ENCODE measurements at places on chromosomes 16 and 17.

GRCh38 chr17:62717889-62718288 lies 90.2 kb downstream of the MARCHF10 start:
- DNase-seq: no peak

GRCh38 chr17:51263006-51263405 lies 2.7 kb downstream of the UTP18 start:
- DNase-seq: no peak

DNA sequence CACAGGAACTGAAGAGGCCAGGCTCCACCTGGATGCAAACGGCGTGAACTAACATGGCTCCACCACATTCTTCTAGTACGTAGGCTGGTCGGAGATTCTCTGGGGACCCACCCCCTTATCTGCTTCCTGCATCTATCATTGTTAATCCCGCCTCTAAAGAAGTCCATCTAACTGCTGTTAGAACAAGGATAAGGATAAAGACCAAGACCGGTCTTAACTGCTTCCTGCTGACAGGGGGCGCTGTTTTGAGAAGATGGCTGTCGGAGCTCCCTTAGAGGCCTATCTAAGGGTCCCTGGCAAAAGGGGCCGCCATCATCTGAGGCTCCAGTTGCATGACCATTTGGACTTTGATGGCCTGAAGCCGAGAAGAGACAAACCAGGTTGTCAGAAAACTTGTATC lies 25.8 kb upstream of the TNFSF12 start:
- DNase-seq: no peak

GRCh38 chr17:65294181-65294719 lies 157.1 kb downstream of the RGS9 start:
- peak; percentile 4 for DNase-seq

- DNase-seq: no peak
These were observed 15.1 kb downstream of the SOX8 start for GRCh38 chr16:996681-997080.

- no peak for DNase-seq
These were observed 6.4 kb upstream of the PIPOX start for GRCh38 chr17:29036584-29036983.

DNA sequence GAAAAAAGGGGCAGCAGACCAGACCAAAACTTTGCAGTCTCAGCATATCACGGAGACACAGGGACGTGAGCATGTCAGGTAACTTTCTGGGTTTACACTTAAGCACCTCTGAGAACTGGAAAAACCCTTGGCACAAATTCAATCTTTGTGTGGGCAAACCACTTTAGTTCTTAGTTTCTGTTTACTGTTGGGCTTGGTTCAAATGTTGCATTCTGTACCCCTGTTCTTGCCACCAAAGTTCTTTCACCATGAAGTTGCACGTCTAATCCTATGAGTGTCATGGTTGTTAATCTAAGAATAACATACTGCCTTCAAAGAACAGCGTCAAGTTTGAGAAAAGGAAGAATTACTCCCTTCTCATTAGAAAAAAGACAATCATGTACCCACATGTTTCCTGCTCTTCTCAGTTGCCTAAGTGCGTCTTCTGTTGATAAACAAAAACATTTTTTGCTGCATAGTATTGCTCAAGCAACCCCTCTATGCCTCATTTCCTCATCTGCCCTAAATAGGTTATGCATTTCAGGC lies 11.6 kb downstream of the KRT33A start:
- no peak for DNase-seq

DNA sequence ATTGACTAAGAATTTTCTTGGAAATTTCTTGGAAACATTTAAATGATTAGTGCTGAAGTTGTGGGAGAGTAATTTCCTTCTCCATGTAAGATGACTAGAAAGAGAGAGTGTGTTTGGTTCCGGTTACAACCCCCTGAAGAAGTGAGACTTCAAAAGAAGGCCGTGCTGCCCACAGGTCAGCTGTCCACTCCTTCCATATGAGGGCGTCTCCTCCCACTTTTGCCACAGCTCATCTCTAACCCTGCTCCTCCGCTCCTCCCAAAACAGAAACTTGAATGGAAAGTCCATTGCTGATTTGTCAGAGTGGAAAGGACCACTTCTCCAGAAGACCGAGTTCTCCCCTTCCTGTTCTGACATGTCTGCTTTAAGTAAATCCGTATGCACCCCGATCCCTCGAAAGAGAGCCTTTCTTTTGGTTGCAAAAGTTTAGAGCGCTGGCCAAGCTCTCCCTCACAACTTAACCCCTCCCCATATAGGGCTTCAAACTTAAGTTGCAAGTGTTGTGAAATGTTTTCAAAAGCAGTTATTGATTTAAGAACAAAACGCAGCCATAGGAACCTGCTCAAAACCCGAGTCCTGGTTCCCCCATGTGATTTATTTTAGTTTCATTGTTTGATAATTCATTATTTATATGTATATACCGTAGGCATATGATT lies 129.5 kb downstream of the SOCS1 start:
- no peak for DNase-seq

DNA sequence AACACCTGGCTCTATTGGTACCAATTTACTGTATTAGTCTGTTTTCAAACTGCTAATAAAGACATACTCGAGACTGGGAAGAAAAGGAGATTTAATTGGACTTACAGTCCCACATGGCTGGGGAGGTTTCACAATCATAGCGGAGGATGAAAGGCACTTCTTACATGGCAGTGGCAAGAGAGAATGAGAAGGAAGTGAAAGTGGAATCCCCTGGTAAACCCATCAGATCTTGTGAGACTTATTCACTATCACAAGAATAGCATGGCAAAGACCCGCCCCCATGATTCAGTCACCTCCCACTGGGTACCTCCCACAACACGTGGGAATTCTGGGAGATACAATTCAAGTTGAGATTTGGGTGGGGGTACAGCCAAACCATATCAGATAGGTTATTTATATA lies 22.6 kb upstream of the GOSR1 start:
- no peak for DNase-seq

DNA sequence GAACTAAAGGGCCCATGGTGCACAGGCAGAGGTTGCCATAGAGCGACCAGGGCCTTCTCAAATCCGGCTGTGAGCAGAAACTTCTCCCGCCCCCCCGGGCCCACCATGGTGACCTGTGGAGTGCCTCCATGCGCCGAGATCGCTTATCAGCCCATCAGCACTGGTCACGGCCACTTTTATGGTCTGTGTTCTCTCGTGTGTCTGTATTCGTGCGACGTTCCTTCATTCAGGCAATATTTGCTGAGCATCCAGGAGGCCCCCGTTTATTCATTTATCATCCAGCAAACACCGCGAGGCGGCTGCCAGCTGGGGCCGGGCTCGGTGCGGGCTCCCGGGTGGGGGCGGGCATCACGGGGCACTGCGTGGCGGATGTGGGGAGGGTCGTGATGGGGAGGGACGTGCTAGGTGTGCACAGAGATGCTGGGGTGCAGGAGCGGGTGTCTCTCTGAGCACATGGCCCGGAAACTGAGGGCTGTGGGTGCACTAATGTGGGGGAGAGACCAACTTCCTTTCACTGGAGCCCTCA lies 88.0 kb upstream of the CBX4 start:
- no peak for DNase-seq

DNA sequence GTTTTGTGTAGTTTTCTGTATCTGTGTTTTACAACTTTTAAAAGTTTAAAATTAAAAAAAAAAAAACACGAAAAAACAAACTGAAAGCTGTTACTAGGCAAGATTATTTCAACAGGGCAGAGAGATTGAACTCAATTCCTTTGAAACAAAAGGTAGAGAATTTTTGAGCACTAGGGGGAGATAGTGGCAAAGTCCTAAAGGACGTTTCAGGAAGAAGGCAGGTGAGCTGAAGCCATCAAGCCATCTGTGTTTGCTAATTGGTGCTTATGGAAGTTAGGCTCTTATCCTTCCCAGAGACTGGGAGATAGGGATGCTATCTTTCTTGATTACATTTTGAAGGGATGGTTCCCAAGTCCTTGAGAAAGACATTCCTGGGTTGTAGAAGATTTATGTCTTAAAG lies 70.6 kb upstream of the CLEC3A start:
- DNase-seq: no peak

GRCh38 chr16:47377154-47377553 lies 83.7 kb downstream of the ITFG1 start:
- no peak for DNase-seq

DNA sequence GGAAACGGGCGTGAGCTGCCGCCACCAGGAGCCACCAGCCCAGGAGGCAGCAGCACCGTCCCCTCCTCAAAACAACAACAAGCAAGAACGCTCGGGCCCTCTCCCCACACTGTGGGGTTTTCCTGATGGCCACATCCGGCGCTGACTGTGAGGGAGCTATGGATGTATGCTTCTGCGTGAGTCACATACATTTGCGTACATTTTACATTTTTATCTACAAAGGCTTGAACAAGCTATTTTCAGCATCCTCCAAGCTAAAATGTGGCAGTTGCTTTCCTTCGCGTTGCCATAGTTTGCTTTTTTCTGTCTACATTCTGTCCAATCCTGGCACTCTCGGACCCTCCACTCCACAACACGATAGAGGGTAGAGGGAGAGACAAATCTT lies 2.0 kb upstream of the ABR start:
- no peak for DNase-seq

Measured in NCI-H446 treated with DMSO at 0.1 percent for 48 hours (cell line).